Kidney glomerular epithelial cell (primary cell): ENCODE measurements at places on chromosomes 11 and 22.

DNA sequence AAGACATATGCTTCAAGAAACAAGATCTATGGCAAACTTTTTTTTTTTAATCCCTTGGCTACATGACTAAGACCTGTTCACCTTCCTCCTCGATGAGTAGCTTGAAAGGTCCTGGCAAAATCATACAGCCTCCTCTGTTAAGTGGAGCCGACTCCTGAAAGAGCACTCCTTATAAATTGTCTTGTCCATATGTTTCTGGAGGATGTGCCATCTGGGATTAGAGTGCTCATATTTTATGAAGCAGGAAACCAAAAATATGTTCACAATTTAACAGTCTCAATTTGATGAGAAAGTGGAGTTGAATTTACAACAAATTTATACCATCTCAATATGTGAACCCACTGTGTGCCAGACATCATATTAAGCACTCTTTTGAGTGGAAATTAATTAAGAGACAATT is 912.1 kb upstream of the FAT3 start:
- no peak for DNase-seq

DNA sequence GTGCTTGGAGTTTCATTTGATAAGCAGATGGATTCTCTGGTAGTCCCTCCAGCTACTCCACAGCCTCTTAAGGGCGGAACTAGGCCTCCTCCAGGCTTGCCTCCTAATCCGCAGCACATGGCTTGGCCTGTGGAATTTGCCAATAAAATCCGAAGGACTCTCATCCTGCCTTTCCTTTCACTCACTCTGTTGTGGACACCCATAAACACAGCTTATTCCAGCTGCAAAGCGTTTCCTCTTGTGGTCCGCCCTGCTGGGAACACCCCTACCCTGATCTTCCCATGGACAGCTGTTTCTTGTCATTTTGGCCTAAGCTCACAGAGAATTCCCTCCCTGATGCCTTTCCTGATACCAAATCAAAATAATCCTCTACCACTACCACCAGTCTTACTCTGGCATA is 546.2 kb downstream of the NTM start:
- DNase-seq: no peak

GRCh38 chr11:55673860-55674259 is 11.9 kb downstream of the OR4C6 start:
- DNase-seq: no peak

- DNase-seq: no peak
Measured at GRCh38 chr22:31773416-31773815, 19.6 kb downstream of the DEPDC5 start.

GRCh38 chr11:72969894-72970335 is 155.7 kb downstream of the ATG16L2 start:
- peak; percentile 43 for DNase-seq

GRCh38 chr11:69136471-69136870 is 19.3 kb upstream of the SMIM38 start:
- no peak for DNase-seq

DNA sequence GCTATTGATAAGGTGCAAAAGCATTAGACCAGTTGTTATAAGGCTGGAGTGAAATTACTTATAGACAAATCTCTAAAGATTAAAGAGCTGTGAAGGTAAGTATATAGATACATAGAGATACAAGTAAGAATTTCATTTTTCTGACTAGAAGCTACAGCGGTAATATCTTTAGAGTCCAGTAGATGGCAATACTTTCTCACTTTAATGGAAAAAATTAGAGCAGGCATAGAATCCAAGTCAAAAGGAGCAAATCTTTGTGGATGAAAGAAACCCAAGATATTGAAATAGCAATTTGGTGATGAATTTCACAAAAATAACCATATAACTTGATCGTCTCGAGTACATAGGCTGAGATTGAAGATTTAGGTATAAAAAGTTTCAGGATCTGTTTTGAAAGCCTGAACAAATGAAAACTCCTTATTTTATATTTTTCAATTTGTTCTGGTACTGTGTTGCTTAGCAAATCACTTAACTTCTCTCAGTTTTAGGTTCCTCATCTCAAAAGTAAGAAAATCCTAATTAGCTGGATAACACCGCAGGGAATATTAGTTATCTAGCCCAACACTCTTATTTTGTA is 81.9 kb downstream of the UVRAG start:
- DNase-seq: peak; percentile 61

- DNase-seq: peak; percentile 5
Measured at GRCh38 chr11:118691926-118692830, 12.7 kb upstream of the TREH start.

GRCh38 chr22:40463683-40464082 is 93.3 kb downstream of the SGSM3 start:
- DNase-seq: no peak

- DNase-seq: peak; percentile 7
Measured at GRCh38 chr11:76380159-76380976, 564 bp downstream of the THAP12 start.

GRCh38 chr11:86486261-86487030 is 111.8 kb downstream of the CCDC81 start:
- no peak for DNase-seq

GRCh38 chr22:35020517-35020916 is 45.4 kb upstream of the ISX start:
- no peak for DNase-seq

DNA sequence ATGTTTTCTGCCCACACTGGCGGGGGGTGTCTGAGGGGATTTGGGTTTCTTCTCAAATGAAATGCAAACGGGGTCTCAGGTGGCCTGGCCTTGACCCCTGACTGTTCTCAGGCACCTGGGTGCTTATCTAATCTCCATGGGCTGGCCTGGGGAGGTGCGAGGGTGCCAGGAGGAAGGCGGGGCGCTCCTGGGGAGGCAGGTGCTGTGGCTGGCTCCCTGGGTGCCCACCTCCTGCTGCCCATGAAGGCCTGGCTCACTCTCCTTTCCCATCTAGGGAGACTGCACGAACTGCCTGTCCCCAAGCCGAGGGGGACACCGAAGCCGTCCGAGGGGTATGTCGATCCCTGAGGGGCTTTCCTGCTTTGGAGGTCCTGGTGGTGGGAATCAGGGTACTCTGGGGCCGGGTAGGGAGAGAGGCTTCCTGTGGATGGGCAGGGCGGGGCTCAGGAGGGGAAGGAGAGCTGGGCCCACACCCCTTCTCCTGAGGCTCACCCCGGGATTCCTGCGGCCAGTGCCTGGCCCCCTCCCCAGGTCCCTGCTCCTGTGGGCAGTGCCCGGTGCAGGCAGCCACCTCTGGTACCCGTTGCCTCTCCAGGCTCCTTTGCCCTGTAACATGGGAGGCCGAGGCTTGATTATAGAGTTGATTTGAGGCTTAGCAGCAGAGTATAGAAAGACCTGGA is 18.4 kb downstream of the MICALL1 start:
- no peak for DNase-seq

- DNase-seq: no peak
Measured at GRCh38 chr11:12705874-12706273, 31.7 kb downstream of the TEAD1 start.

DNA sequence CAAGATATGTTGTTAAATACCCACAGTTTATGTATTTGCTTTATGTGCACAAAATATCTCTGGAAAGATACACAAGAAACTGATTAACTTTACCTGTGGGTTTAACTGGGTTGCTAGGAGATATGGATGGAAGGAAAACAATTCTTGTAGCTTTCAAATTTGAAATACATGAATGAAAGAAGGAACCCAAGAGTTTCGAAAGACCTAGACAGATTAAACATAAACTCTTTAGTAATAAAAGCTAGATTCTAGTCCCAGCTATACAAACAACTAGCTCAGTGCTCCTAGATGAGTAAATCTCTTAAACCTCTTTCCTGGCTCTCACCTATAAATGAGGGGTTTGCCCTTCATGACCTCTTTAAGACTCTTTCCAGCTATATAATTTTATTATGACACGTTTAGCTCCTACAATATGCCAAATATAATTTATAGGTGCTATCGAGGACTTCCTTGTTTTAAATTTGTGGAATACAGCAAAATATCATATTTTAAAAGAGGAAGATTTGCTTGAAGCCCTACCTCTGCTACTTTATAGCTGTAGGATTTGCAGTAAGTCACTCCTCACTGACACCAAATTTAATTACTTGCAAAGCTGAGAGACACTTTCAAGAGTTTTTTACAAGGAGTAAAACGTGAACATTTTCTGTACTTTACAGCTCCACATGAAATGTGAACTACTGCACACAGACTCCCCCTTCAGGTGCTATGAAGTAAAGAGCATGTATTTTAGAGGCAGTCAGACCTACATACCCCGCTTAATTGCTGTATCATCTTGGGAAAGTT is 50.7 kb downstream of the RRAS2 start:
- DNase-seq: peak; percentile 58

GRCh38 chr11:41996533-41996932 is 537.1 kb upstream of the LRRC4C start:
- no peak for DNase-seq

DNA sequence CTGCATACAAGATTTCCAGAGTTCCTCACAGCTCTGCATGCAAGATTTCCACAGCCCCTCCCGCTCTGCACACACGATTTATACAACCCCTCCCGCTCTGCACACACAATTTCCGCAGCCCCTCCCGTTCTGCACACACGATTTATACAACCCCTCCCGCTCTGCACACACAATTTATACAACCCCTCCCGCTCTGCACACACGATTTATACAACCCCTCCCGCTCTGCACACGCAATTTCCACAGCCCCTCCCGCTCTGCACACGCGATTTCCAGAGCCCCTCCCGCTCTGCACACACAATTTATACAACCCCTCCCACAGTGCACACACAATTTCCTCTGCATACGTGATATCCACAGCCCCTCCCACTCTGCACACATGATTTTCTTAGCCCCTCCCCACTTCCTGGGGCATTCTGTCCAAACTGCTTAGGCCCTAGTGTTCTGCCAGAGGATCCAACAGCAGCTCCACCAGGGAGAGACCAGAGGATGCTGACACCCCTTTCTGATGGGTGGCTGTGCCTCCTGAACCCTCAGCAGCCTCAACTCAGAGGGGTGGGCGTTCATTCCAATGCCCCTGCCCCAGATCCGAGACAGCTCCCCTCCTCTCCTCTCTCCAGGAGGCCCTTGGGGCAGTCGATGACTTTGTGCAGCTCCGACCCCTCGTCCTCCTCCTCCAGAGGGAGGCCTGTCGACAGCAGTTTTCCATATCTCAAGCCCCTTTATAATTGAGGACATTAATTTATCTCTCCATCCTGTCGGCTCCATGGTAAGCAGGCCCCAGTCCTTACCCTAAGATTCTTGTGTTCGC is 671.7 kb downstream of the BRD1 start:
- no peak for DNase-seq

- DNase-seq: no peak
Measured at GRCh38 chr11:64989416-64989815, 7.4 kb downstream of the BATF2 start.

GRCh38 chr11:117796872-117797529 is at the start of gene DSCAML1:
TSS of gene DSCAML1 (minus strand) at chr11:117797216. CDS start at chr11:117797079, 137 bp downstream.
- no peak for DNase-seq

- no peak for DNase-seq
Measured at GRCh38 chr11:22749536-22749935, 80.1 kb downstream of the SVIP start.

DNA sequence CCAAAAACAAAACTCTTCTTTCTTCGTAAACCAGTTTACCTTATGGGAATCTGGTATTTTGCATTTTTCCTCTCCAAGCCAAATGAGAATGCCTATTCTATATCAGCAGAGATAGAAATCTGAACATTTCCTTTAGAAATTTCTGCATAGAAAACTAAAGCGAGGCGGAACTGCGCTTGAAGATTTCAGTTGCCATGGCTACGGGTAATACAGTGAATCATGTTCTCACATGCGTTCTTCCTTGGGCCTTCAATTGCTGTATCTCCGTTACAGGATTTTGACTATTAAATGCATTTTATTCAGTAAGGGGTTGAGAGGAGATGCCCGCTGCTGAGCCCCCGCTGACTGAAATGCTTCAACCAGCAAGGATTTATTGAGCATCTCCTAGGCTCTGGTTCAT is 108.2 kb upstream of the CRYBB3 start:
- no peak for DNase-seq

DNA sequence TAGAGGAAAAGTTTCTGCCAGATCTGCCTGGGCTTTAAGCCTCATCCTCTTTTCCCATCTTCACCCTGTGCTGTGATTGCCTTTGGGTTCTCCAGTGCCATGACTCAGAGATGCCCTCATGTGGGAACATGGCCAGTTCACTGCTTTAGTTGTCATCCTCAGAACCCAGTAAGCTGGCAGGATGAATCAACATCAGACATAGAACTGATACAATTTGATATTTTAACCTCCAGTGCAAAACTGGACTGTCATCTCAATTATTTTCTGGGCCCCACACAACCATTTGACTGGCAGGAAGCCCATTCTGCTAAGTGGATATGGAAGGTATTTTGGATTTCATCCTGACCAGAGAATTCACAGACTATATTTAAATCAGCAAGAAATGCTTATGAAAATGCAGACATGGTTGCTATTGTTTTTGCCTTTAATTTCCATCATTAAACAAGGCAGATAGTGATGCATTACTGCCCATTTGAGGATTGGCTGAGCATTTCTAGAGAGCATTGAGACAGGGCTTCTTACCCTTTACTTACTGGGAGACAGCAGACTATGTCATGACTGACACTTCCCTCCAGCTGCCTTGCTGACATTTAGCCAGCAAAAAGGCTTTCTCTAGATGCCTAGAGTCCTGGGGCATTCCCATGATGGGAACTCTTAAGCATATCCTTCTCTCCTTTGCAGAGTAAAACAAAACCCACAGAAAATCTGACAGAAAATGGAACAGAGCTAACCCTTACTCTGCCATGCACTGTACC is 327.1 kb upstream of the MTNR1B start:
- peak; percentile 11 for DNase-seq

DNA sequence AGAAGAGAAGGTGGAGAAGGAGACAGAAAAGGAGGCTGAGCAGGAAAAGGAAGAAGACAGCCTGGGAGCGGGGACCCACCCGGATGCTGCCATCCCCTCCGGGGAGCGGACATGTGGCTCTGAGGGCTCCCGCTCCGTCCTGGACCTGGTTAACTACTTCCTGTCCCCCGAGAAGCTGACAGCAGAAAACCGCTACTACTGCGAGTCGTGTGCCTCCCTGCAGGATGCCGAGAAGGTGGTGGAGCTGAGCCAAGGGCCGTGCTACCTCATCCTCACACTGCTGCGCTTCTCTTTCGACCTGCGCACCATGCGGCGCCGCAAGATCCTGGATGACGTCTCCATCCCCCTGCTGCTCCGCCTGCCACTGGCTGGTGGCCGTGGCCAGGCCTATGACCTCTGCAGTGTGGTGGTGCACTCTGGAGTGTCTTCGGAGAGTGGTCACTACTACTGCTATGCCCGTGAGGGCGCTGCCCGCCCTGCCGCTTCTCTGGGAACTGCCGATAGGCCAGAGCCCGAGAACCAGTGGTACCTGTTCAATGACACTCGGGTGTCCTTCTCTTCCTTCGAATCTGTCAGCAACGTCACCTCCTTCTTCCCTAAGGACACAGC is 21.4 kb downstream of the USP35 start:
- DNase-seq: no peak

- no peak for DNase-seq
Measured at GRCh38 chr11:125768336-125769046, 10.1 kb downstream of the PATE2 start.

DNA sequence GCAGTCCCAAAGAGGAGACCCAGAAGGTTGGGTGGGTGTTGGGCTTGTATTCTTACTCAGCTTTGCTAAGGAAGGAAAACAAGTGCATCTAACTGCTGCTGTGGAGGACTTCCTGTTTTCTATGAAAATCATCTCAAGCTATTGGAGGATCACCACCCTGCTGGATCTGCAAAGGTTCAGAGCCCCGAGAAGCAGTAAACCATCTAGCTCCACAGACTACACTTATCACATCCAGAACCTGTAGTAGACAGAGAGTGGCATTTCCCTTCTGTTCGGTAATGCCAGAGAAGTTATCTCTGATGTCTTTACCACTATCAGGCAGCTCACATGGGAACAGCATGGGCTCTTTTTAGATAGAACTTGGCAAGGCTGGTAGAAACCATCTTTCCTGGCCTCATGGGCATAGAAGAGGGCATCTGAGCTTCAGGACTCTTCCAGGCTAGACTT is 21.7 kb downstream of the KCNJ1 start:
- no peak for DNase-seq
